HuH-7.5 (cell line): ENCODE measurements at places on chromosomes 3 and 15.

- DNase-seq, result no peak
Observed at GRCh38 chr15:60744826-60745460, 266.0 kb upstream of the ICE2 start.

- DNase-seq, result no peak
Observed at GRCh38 chr15:66830358-66830757, 128.3 kb downstream of the SMAD6 start.

- DNase-seq, result no peak
Observed at GRCh38 chr15:92168066-92168683, 225.5 kb upstream of the ST8SIA2 start.

DNA sequence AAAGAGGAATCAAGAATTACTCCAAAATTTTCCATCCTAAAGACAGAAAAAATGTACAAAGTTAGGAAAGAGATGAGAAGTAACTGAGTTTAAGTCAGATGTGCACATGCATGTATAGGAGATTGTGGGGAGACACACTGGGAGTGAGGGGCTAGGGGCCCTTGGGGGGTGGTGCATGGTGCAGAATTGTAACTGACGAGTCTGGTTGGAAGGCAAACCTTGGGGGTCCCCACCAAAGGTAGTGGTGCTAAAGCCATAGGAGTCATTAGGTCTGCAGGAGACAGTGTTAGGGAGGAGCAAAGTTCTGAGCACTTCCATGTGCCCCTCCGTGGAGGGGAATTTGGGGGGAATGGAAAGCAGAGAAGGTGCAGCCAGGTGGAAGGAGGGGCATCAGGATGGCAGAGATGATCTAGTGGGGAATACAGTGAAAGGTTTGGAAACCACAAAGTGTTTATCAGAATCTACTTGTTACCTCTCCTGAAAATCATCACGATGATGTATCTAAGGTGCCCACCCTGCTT, 37.5 kb upstream of the EPHB1 start:
- no peak for DNase-seq

- no peak for DNase-seq
Observed at GRCh38 chr3:34020726-34021680, 222.6 kb downstream of the PDCD6IP start.

- DNase-seq, result no peak
Observed at GRCh38 chr3:50600141-50600753, 11.3 kb downstream of the CISH start.

- DNase-seq, result no peak
Observed at GRCh38 chr3:117618462-117618861, 908.9 kb downstream of the TUSC7 start.

DNA sequence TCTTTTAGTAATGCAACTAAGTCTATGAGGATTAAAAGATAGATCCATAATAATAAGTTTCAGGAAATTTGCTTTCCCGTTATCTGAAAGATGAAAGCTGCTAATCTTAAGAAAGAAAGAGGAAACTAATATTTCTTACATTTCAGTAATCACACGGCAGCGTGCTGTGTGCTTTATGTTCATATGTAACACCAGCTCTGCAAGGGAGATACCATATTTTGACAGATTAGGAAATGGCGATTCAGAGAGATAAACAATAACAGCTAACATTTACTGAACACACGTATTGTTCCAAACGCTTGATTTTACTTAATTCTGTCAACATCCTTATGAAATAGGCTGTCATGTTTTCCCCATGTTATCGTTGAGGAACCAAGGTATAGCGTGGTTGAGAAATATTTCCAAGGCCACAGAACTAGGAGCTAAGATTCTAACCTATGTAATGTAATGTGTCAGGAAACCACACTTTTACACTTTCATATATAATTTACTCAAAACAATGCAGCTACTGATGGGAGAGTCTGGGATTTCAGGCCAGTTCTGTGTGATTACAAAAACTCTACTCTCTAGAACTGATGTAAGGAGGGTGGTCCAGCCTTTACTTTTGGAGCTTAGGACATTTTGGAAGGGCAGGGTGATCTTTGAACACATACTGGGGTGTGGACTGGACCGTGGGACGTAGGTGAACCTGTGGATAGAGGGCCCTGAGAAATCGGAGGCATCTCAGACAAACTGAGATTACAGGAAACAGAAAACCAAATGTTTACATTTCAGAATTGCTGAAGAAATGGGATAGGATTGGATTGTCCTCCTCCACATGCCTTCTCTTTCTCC, 100.6 kb downstream of the IL1RAP start:
- no peak for DNase-seq

GRCh38 chr3:20658491-20658890, 472.5 kb upstream of the SGO1 start:
- no peak for DNase-seq

DNA sequence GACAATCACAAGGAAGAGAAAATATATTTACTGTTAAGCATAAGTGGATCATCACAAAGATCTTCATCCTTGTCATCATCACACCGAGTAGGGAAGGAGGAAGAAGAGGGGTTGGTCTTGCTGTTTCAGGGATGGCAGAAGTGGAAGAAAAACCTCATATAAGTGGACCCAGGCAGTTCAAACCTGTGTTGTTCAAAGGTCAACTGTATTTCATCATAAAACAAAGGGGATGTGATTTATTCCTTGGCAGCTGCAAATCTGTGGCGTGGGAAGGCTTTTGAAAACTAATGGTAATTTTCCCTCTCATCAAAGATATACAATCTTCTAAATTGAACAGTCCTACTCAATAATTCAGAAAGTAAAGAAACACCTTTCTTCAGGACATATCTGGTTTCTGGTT, 129.9 kb upstream of the ABI3BP start:
- no peak for DNase-seq

GRCh38 chr3:15380980-15381890, 46.1 kb downstream of the METTL6 start:
- no peak for DNase-seq

GRCh38 chr15:78985859-78986475, 41.1 kb upstream of the CTSH start:
- no peak for DNase-seq
